Smooth muscle cell of the coronary artery (primary cell): ENCODE measurements at places on chromosomes 3 and 15. TPM values are rescaled to one million over a fixed set of nuclear protein-coding genes. Genes with fewer than 3 reads are reported as not detected.

Gene PLA2G4D
- total RNA-seq: not detected in 2 replicates

Gene P3H2
- 0.47 and 2.6 TPM in 2 replicates for total RNA-seq

Gene XCR1
- 0.23 TPM in 1 of 2 replicates, not detected in the other for total RNA-seq

Gene SOX2
- not detected in 2 replicates for total RNA-seq

Gene SAMMSON
- total RNA-seq: not detected in 2 replicates
